Skin of body (tissue), 3 donors: ENCODE measurements at places on chromosomes 5 and 9. TPM values are rescaled to one million over a fixed set of nuclear protein-coding genes. Genes with fewer than 3 reads are reported as not detected.

GRCh38 chr9:4424891-4425290, 65.4 kb upstream of the SLC1A1 start:
- no peak for DNase-seq

- no peak for DNase-seq
These were observed 40.7 kb downstream of the KIAA0825 start for GRCh38 chr5:94577466-94578245.

GRCh38 chr5:123134653-123135181, 45.7 kb downstream of the PRDM6 start:
- no peak for DNase-seq

- DNase-seq: no peak
These were observed 86.9 kb downstream of the ATG10 start for GRCh38 chr5:82058710-82059109.

DNA sequence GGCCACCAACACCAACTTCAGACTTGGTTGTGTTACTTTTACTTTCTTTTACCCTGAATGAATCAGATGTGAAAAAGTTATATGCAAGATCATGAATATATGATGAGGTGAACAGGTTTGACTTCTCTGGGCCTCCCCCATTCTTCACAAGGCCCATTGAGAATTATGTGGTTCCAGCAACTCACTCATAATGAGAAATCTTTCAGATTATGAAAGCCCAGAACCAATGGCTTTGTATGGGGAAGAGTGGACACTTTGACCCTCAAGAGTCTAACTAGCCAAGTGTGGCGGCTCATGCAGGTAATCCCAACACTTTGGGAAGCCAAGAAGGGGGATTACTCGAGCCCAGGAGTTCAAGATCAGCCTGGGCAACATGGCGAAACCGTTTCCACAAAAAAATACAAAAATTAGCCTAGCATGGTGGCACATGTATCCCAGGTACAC, 16.1 kb upstream of the LNPEP start:
- DNase-seq: no peak

GRCh38 chr9:87867391-87867790, 15.3 kb upstream of the SPATA31E1 start:
- no peak for DNase-seq

DNA sequence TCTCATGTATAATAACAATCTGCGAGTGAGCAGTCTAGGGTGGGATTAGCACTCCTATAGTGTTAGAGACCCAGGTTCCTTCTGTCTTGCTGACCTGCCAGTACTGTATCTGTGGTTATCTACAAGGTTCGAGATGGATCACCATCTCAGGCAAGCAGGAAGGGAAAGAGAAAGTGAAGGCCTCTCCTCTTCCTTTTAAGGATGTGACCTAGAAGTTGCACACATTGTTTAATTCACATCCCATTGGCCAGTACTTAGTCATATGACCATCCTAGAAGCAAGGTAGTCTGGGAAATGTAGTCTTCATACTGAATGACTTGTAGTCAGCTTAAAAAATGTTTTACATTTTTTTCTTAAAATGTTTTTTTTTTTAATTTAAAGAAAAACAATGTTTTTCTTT, 168.6 kb downstream of the CARTPT start:
- peak; percentile 50 for DNase-seq

DNA sequence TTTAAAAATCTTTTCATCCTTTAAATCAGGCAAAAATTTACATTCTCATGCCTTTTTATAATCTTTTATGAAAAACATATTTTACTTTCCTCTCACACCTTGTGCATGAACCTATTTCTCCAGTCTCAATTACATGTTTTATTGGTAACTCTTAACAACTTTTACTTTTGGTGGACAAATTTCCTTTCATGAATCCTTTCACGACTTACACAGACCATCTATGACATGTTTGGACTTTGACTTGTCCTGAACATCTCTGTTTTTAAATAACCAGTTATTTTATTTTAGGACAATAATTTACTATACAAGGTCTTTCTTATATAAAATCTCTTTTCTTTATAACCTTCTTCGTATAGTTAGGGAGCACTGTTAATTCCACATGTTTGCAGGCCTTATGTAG, 26.5 kb upstream of the MTMR12 start:
- no peak for DNase-seq

- DNase-seq: no peak
These were observed 80.1 kb upstream of the TNFAIP8 start for GRCh38 chr5:119275601-119276173.

GRCh38 chr9:126819482-126819881, 14.6 kb downstream of the ZBTB43 start:
- DNase-seq: no peak

GRCh38 chr5:160905285-160905684, 53.3 kb upstream of the ATP10B start:
- DNase-seq: no peak

The HK3 gene
- total RNA-seq: 7.1 TPM

- DNase-seq: no peak
These were observed 930 bp downstream of the PRLR start for GRCh38 chr5:35229076-35230037.

The ZNF483 gene
- 4.2 TPM for total RNA-seq

The APC gene
- 52.6 TPM for total RNA-seq

The TBC1D9B gene
- 45.2 TPM for total RNA-seq

The TAF11L13 gene
- total RNA-seq: not detected
